ENCODE measurements at places on chromosomes 7 and 10.

DNA sequence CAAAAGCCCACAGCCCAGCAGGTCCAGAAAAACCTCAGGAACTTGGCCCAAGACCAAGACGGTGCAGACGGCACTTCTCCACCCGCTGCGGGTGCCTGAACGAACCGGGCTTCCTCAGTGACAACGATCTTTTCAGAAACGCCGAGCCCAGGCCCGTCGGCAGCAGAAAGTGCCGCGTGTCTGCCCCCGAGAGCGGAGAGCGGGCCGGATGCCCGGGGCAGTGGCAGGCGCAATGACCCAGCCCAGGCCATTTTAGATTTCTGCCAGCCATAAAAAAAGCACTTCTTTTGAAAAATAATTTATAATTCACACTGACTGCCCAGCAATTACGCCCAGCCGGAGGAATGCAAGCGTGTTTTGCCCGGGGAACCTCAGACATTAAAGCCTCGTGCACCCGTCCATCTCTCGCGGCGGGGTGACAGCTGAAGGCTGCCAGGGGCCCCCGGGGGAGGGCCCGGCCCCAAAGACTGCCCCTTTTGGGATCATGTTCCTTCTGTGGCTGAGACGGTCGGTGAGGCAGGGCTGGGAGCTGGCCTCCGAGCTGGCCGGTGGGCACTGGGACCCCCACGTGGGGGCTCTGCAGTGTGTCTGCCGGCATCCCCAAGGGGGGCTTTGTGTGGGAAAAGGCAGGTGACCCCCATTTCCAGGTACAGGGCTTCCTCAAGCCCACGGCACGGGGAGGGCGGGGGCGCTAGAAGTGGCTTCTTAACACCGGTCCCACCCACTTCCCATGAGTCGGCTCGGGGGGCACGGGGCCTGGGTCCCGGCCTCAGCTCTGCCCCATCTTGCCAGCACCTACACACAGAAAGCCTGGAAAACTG lies 71.3 kb upstream of the PDGFA start:
- DNase-seq, result no peak

GRCh38 chr7:98785929-98786571 lies 83.8 kb downstream of the TMEM130 start:
- DNase-seq, result no peak

DNA sequence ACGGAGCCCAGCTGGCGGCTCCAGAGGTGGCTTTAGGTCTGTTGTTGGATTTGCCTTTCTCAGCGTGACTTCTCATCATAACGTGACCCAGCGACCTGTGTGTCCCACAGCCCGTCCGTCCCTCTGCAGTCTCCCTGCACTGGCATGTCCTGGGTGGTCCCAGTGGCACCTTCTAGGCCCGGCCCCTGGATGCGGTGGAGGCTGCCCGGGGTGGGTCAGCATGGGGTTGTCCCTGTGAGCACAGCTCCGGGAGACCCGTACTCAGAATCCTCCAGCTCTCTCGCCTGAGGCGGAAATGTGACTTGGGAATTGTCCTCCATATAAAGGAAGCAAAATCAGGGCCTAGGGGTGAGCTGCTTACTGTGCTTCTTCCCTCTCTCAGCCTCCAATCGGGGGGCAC lies 25.6 kb upstream of the AP5Z1 start:
- no peak for DNase-seq

DNA sequence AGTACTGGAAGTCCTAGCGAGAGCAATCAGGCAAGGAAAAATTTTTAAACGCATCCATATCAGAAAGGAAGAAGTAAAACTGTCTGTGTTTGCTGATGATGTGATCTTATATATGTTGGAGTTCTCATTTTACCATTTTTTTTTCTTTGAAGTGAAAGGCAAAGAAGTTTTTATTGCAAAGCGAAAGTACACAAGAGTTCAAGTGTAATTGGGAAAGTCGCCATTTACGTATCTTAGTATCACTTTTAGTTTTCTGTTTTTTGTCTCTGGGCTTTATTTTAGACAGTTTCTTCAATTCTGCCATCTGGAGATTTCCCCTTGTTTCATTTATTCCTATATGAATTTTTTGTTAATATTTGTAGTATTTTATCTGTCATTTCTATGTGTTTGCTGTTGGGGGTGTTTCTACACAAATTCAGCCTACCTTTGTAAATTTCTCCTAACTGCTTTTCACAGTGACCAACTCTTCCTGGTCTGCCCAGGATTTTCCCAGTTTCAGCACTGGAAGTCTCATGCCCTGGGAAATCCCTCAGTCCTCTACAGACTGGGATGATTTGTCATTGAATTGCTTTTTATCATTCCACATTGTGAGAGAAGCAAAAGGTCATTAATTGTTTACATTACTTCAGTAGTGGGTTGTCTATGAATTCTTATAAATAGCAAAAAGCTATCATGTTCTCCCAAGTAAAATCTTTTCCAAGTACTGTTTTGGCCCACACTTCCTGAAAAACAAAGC lies 23.2 kb downstream of the BET1 start:
- no peak for DNase-seq

GRCh38 chr10:34396663-34397062 lies 418.4 kb downstream of the PARD3 start:
- DNase-seq, result no peak

GRCh38 chr7:69922026-69922803 lies 323.9 kb downstream of the AUTS2 start:
- no peak for DNase-seq

DNA sequence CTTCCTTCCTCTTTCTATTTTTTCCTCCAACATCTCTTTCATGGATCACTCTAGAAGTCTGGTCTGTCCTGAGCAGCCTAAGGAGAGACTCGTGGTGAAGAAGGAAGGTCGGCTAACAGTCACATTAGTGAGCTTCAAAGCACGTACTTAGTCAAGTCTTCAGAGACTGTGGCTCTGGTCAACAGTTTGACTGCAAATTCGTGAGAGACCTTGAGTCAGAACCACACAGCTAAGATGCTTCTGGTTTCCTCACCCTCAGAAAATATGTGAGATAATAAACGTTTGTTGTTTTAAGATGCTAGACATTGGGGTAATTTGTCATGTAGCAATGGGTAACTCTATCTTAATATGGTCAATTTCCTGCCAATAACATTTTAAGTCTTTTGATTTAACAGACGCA lies 126.2 kb upstream of the LRRN3 start:
- DNase-seq, result no peak

- no peak for DNase-seq
Measured at GRCh38 chr10:116055252-116055916, 217.6 kb downstream of the GFRA1 start.

DNA sequence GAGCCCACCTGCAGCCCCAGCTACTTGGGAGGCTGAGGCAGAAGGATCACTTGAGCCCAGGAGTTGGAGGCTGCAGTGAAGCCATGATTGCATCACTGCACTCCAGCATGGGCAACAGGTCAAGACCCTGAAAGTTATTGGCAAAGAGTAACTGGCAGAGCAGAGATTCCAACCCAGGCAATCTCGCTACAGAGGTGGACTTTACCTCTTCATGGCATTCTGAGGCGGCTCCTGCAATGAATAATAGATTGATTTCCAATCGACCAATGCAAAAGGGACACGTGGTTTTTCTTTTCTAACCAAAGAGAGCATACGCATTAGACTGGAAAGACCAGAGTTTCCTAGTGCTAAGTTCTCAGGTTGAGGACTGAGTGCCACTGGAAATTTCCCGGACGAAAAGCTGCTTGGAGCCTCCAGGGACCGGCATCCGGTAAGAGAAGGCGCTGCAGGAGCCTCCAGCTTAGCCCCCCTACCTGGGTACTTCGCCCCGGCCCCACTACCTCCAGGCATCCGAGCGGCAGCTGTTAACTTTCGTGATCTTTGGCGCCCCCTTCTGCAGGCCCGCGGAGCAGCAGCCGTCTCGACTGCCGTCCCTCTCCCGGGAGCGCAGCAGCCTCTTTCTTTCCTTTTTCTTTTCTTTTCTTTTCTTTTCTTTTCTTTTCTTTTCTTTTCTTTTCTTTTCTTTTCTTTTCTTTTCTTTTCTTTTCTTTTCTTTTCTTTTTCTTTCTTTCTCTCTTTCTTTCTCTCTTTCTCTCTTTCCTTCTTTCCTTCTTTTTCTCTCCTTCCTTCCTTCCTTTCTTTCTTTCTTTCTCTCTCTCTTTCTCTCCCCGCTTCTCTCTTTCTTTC lies 4.1 kb downstream of the MBLAC1 start:
- no peak for DNase-seq

DNA sequence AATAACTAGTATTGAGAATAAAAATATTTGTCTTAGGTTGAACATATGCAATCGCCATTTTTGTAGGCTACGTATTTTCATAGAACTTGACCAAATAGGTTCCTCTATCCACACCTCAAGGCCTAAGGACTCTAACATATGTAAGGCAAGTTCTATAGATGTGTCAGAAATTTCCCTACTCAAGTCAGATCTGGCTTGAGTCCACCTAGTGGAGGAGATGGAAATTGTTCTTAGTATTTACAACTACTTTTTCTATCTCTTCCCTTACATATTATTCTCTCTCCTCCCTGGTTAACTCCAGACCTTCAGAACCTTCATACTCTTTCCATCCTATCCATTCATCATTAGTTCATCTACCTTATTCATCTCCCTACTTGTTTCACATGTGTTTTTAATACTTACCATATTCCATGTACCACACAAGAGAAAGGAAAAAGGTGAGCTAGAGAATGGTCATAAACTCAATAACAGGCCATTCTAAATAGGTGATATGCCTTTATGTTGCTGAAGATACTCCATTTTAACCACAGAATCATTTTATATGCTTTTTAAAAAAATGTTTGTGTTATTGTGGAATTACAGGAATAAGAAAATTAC lies 174.5 kb upstream of the HDAC9 start:
- DNase-seq, result peak; percentile 5

GRCh38 chr10:71067098-71067740 lies 145.2 kb upstream of the UNC5B start:
- no peak for DNase-seq

DNA sequence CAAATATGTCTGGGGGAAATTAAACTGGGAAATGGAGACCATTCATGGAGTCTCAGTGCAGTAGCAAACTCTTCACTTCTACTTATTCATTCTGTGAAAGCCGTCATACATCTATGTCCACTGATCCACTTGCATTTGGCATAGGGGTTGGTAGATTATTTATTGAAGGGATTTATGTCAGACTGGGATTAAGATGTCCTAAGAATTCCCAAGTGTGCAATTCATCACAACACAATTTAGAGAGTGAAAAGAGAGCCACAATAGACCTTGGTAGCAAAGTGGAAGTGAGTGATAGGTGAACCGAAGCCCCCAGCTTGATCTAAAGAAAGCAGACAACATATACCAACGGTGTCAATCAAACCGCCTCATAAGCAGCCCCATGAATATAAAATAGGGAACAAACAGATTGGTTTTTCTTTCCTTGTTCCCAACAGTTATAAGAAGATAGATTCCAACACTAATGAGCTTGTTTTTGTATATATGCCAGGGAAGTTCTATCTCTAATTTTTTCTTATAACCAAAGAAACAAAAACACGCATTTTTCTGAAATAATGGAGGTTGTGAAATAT lies 234.3 kb downstream of the CACNA2D1 start:
- no peak for DNase-seq

- DNase-seq, result no peak
Measured at GRCh38 chr7:12588259-12588904, 17.9 kb downstream of the SCIN start.

- no peak for DNase-seq
Measured at GRCh38 chr10:11326913-11327616, 284.4 kb downstream of the USP6NL start.

DNA sequence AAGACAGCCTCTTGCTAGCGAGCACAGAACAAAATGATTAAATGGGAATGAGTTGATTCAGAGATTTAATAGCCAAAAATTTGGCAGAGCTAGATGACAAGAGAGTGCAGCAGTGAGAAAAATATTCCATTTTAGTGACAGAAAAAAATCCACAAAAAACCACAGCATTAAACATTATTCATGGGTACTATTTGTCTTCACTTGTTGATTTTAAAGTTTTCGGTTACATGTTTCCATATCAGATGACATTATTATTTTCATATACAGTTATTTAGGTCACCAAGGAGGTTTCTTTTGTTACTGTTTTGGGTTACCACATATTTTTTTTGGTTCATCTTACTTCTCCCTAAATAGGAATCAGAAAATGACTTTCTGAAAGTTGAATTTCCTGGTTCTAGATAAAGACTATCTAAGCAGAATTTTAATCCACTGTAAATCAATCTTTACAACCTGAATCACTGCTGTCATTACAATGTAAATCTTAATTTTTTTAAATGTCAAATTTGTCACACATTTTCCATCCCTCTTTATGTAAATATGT lies 87.9 kb downstream of the SVIL start:
- no peak for DNase-seq

- no peak for DNase-seq
Measured at GRCh38 chr7:105982388-105982787, 19.3 kb downstream of the CDHR3 start.

DNA sequence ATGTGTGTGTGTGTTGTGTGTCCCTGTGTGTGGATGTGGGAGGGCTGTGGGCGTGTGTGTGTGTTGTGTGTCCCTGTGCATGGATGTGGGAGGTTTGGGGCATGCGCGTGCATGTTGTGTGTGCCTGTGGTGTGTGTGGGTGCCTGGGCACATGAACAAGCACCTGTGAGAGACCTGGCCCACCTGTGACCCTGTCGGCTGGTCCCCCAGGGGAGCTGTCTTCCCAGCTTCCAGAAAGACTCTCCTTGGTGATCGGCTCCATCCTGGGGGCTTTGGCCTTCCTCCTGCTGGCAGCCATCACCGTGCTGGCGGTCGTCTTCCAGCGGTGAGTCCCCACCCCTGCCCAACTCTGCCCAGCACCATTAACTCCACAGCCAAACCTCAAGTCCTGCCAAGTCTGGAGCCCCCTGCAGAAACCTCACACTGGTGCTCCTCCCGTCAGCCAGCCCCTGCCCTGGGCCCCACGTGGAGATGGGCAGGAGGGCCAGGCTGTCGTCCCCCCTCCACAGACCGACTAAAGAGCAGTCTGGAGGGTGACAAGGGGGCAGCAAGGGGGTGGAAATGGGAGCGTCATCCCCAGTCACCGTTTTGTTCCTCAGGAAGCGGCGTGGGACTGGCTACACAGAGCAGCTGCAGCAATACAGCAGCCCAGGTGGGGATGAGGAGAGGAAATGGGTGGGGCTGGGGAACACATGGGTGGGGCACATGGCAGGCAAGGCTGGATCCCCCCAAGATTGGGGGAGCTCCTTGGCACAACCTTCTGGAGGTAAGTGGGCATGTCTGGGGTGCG lies 12.7 kb downstream of the EPHB6 start:
- DNase-seq, result no peak

- no peak for DNase-seq
Measured at GRCh38 chr7:116710764-116711452, 38.9 kb downstream of the MET start.

Measured in GM12891 (cell line).